ENCODE measurements at places on chromosomes 11 and 22.

DNA sequence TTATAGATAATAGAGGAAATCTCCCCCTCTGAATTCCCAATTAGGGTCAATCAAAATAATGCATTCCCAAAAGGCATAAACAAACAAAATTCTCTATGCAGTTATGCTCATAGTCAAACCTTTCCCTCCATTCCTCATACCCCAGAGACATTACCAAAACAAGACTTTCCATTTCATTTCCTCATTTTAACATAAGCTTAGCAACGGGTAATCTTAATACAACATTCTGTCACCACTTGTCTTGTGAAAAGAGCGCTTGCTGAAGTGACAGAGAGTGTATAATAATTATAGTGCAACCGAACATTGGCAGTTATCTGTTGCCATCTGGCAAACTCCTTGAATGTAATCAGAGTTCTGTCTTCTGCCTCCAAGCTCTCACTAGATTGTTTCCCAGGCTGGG, 1.2 kb upstream of the SLN start:
- DNase-seq = no peak

DNA sequence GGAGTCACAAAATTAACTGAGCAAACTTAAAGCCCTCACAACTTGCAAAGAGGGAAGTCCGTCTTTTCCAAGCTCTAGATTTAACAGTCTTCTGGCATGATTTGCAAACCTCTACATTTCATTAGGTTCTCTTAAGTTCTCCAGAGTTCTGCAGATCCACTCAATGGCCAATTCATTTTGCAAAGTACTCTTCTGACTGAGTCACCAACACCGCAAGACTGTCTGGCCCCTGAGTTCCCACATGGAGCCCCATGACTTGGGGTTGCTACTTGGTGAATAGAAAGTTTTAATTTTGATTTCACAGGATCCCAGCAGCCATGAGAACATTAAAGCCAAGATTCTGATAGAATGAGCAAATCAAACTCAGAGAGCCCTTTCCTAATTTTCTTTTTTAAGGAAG, 134.5 kb downstream of the PLEKHA7 start:
- no peak for DNase-seq

GRCh38 chr11:72683782-72684200, 9.6 kb upstream of the PDE2A start:
- peak; percentile 26 for DNase-seq

DNA sequence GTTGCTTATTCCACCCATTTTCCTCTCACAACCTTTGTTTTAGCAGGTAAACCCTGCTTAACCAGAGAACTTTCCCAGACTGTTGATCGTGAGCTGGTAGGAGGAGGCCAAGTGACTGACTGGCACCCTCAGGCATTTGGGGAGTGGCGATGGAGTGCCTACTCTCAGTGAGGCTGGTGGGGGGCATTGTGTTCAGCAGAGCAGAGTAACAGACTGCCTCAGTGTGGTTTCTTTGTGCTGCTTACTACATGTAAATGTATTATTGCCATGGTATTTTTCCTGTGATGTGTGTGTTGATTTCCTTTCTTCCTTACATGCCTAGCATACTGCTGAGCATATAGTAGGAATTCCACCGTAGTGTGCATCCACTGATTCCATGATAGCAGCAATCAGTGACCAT, 2.6 kb downstream of the MARK2 start:
- DNase-seq = no peak

GRCh38 chr22:37166675-37167066, 17.0 kb upstream of the IL2RB start:
- peak; percentile 68 for DNase-seq

GRCh38 chr11:116473206-116473769, 299.5 kb downstream of the BUD13 start:
- DNase-seq = no peak

- peak; percentile 44 for DNase-seq
These were observed 11.3 kb upstream of the MOGAT2 start for GRCh38 chr11:75706260-75706729.

DNA sequence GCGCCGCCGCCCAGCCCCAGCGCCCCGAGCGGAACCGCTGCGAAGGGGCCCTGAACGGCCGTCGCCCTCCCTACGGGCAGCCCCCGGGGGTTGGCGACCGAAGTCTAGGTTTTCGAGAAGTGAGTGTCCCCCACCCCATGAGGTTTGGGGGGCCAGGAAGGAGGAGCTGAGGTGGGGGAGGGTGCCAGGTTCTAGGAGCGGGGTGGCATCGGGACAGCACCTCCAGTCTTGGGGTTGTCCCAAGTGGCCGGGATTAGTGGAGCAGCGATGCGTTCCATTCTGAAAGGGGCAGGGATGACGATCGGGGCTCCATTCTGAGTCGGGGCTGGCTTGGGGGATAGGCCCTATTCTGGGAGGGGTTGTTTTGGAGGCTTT, 408 bp downstream of the PPP2R5B start:
- DNase-seq = no peak

GRCh38 chr11:64498136-64498535, 92.9 kb upstream of the SLC22A12 start:
- no peak for DNase-seq

DNA sequence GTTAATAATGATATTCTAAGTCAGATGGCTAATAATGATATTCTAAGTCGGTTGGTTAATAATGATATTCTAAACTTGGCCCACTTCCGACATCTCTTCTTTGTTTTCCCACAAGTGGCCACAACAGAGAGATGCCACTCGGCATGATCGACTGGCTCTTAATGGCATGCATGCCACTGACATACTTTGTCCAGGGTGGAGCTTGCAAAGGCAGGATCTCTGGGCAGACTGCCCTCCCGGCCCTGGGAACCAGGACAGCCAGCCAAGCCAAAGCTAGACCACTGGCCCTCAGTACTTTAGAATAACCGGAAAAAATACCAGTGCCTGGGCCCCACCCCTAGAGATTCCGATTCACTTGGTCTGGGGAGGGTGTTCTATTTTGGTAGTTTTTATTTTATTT, 78.1 kb downstream of the KIAA1671 start:
- no peak for DNase-seq

DNA sequence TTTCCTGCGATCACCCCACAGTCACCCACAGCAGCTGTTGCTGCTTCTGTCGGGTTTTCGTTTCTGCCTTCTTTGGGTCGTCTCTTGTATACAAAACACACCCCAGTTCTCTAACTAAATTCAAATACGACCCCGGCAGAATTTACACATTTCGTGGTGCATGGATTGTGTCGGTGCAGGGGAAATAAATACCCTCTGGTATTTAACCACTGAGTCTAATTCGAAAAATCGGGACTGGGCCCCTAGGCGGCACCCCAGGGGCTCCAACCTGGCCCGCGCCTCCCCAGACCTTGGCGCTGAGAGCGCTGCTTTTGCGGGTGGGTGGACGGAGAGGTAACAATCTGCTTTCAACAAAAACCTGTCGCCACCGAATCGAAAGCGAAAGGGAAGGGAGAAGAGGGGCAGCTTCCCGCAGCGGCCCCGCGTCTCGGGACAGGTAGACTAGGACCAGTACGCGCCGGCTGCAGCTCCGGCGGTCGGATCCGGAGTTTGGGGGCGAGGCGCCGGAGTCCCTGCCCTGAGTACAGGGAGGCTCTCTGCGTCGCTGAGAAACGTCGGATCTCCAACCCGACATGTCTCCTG, 4.4 kb downstream of the ALX4 start:
- no peak for DNase-seq

- DNase-seq = no peak
These were observed 1.3 kb upstream of the ZNF70 start for GRCh38 chr22:23752090-23752691.

- DNase-seq = no peak
These were observed 292.7 kb downstream of the ETS1 start for GRCh38 chr11:128294671-128295050.

- DNase-seq = no peak
These were observed 26.4 kb downstream of the BMAL1 start for GRCh38 chr11:13303668-13304649.

DNA sequence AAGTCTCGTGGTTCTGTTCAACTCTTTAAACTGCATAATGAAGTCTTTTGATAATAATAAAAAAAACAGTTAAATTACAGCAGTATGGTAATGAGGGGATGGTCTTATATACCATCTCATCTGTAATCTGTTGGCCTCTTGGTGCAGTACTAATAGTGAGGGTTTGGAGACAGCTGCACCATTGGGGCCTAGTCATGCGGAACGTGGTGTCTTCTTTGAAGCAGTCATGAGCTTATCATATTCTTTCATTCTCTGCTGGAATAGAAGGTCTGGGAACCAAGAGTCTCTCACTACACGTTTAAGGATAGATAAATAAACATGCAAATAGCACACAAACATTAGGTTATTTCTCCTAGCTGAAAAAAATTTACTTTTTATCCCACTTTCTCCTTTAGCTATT, 40.9 kb upstream of the OR9Q1 start:
- no peak for DNase-seq

GRCh38 chr11:115737875-115738274, 233.7 kb upstream of the CADM1 start:
- no peak for DNase-seq

- peak; percentile 15 for DNase-seq
These were observed 862 bp downstream of the GGA1 start for GRCh38 chr22:37609240-37610152.

DNA sequence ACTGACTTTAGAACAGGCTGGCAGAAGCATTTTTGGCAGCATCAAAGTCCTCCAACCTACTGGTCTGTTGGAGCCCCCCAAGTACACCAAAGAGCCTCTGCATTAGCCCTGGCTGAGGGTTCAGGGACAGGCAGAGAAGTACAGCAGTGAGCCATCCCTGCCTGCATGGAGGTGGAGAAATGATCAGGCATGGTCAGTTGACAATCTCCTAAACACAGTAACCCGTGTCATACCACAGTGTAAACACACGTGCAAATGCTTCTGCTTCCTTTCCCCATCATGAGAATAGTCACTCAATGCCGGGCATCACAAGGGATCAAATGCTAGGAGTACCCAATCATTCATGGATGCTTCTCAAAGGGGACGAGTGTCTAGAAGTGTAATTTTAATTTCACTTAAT, 8.2 kb downstream of the SERPIND1 start:
- no peak for DNase-seq

DNA sequence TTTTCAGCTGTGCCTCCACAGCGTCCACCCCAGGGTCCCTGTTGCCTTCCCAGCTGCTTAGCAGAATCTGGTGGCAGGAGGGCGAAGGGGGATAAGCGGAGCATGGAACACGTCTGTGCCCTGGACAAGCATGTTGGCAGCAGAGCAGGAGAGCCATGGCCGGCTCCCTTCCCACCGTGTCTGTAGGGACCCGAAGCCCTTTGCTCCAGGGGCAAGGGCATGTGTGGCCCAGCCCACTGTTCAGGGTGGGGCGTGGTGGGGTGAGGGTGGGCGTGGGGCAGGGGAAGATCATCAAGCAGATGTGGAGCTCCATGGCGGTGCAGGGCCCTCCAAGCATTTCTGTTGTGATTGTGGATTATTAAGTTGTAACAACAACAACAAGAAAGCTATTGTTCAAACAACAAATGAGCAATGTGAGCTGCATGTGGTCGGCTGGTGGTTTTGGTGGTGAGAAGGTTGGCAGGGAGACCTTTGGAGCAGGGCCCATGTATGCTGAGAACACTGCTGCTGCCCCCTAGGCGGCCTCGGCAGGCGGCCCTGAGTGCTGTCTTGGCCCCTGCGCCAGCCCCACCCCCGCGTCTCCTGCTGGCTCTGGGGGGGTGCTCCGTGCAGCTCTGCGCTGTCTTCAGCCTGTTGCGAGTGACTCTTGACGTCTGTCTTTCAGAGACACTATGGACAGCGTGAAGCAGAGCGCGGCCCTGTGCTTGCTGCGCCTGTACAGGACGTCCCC, 50.9 kb downstream of the AP2A2 start:
- DNase-seq = no peak

- DNase-seq = no peak
These were observed 77.7 kb downstream of the MORC2 start for GRCh38 chr22:30890686-30891442.

GRCh38 chr11:85867751-85868150, 12.6 kb downstream of the CCDC83 start:
- no peak for DNase-seq

- DNase-seq = no peak
These were observed 12.7 kb upstream of the MIEF1 start for GRCh38 chr22:39489094-39490068.

- DNase-seq = no peak
These were observed 54.8 kb downstream of the TRIOBP start for GRCh38 chr22:37751449-37752188.

- no peak for DNase-seq
These were observed 11.6 kb upstream of the NRGN start for GRCh38 chr11:124728134-124728533.

DNA sequence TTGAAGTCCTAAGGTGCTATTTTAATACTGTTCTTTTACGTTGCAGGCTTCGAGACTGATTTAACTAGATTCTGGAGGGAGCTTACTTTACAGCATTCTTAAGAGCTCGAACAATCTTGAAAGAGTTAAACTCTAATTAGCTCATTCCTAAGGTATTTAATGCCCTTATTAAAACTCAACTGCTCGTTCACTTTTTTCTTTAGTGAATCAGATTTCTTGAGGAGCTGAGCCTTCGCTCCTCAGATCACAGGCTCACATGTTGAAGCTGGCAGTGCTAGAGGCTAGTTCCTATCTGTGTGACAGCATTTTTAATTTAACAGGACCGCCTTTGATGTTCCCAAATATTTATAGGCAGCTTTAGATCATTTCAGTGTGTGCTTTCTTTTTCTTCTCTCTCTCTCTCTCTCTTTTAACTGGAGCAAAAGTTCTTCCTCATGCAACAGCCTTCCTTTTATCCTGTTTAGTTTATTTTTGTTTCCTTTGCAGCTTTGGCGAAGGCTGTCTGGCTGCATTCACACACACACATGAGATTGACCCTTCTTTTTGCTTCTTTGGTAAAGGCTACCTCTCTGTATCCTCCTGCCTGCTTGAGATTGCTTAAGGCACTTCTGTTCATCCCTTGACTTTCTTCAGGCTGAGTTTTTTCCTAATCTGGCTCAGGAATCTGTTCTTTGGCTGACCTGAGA, 21.0 kb downstream of the ZNRF3 start:
- no peak for DNase-seq

GRCh38 chr11:86803136-86804045, 3.0 kb downstream of the PRSS23 start:
- DNase-seq = no peak

DNA sequence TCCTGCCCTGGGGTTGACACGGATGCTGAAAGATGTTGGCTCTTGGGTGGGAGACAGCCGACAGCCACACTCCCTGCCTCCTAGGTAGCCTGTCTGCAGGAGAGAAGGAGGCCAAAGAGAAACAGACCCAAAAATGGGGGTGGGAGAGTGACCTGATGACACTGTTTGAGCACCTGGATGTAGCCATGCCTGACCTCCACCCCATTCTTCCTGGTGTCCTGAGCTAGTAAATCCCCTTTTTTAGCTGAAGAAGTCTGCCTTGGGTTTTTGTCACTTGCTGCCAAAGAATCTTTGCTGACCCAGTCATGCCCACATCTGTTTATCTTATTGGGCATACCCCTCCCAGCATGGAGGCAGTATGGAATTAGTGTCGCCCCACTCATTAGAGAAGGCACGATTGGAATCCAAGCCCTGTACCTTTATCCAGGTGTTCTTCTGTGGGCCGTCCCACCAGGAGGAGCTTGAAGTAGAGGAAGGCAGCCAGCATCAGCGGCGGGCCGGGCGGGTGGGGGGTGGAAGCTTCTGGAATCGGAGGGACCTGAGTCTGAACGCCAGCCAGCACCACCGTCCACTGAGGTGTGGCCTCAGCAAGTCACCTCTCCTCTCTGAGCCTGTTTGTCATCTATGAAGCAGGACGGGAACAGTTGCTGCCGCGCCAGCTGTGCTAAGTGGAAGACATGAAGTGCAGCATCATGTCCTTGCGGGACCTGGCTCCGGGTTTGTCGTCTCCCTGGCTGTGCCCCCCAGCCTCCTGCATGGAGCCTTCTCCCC, 37.8 kb downstream of the IGHMBP2 start:
- no peak for DNase-seq

- no peak for DNase-seq
These were observed 74.9 kb upstream of the RAG2 start for GRCh38 chr11:36672815-36673450.

- DNase-seq = no peak
These were observed 696 bp downstream of the KRTAP5-5 start for GRCh38 chr11:1630271-1630670.

Data from NK-92 treated with Interleukin-12 subunit alpha and Interleukin-12 subunit beta, amount 100 ng/mL, for 24 hours (cell line).